Neural crest cell (in vitro differentiated cells): ENCODE measurements at places on chromosomes 4 and X. TPM values are rescaled to one million over a fixed set of nuclear protein-coding genes. Genes with fewer than 3 reads are reported as not detected.
A peak's percentile ranks its signal among the peaks of the same experiment; 100 is the strongest.

DNA sequence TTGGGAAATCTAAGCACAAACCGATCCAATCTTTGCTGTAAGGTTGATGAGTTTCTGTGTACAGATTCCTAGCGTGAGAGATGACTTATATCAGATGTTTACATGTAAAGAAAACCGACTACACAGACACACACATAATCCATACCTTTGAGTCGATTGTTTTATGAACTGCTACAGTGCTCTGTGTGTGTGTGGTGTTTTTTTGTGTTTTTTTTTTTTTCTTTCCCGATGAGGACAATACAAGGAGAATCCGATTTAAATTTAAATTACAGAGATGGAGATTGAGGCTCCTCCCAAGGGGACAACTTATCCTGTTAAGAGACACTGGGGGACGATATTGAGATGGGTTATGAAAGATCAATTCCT is 461 bp upstream of the SLC9A6 start:
- H3K4me3 ChIP-seq: peak overlapping the region; percentile 88
- no peaks in the 10 kb centered on the region for H3K27me3 ChIP-seq
- DNase-seq: no peak
- peaks cover 28% of the 10 kb centered on the region for H3K4me1 ChIP-seq

The ETDA gene
- total RNA-seq: not detected in 2 replicates

GRCh38 chr4:104616401-104616820 is 121.7 kb upstream of the CXXC4 start:
- H3K4me1 ChIP-seq: no peaks in the 10 kb centered on the region
- no peak for DNase-seq
- no peak overlapping the region for H3K27ac ChIP-seq
- H3K4me3 ChIP-seq: no peak overlapping the region
- no peaks in the 10 kb centered on the region for H3K27me3 ChIP-seq

- H3K27ac ChIP-seq: no peak overlapping the region
- no peaks in the 10 kb centered on the region for H3K4me1 ChIP-seq
- DNase-seq: no peak
- H3K4me3 ChIP-seq: no peak overlapping the region
Observed at GRCh38 chr4:25821899-25822298, 40.9 kb downstream of the SEL1L3 start.
